G401 (cell line): ENCODE measurements at places on chromosomes 16 and 17. TPM values are rescaled to one million over a fixed set of nuclear protein-coding genes. Genes with fewer than 3 reads are reported as not detected.

GRCh38 chr17:49573510-49574322 lies 2.0 kb upstream of the NXPH3 start:
- DNase-seq, result peak; percentile 57

Gene PROCA1
- total RNA-seq, result 2.4 and 17.2 TPM in 2 replicates

Gene SEZ6
- not detected in 2 replicates for total RNA-seq

Gene OR1G1
- total RNA-seq, result not detected in 2 replicates

DNA sequence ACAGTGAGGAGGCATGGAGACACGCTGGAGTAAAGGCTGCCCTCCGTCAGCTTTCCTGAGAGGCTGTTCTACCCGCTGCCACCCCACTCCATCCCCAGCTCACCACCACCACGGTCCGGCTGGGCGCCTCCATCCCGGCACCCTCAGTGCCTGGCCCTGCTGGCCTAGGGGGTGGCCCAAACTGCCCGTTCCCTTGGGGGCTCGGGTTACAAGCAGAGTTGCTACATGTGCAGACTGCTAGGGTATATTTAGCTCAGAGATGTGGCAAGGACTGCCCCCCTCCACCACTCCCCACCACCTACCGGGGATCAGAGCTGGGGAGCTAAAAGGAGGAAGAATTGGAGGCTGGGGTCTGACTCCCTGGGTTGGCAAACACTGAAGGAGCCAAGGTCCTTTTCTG lies 4.1 kb downstream of the CACNB1 start:
- no peak for DNase-seq

Gene CACNG3
- total RNA-seq, result not detected in 2 replicates

GRCh38 chr17:72011561-72011960 lies 109.3 kb upstream of the SOX9 start:
- DNase-seq, result no peak

DNA sequence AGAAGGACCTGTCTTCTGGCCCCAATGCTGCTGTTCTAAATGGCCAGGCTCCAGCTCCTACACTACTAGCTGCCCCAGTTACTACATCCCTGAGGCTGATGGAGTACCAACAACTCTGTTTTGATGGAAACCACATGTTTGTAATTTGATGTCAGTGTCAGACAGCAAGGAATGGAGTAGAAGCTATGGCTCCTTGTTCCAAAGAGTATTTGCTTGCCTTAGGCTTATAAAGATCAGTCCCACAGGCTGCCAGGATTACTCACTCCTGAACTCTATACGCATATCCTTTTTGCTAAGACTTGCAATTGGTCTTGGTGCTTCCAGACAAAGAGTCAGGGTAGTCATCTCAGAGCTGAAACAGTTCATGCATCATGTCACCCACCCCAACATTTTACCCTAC lies 139.6 kb downstream of the HS3ST3A1 start:
- no peak for DNase-seq

GRCh38 chr16:88881007-88881615 lies 14.7 kb upstream of the PABPN1L start:
- DNase-seq, result no peak

DNA sequence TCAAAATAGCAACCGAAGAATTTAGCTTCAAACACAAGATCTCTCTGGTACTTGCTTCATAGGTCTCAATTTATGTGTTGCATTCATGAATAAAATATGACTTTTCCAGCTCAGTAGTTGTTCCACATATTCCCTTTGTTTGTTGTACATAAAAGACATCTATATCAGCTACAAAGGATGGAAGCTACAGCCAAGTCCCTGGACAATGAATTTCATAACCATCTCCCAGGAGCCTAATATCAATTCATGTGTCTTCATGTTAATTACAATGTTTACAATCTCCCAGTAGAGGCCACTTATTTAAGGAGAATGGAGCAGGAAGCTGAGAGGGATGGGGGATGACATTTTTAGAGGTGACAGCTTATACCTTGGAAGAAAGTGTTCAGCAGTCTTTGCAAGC lies 3.3 kb downstream of the CLEC3A start:
- no peak for DNase-seq

Gene CORO1A
- 35.9 and 41.8 TPM in 2 replicates for total RNA-seq

GRCh38 chr16:83705856-83706255 lies 101.9 kb upstream of the HSBP1 start:
- no peak for DNase-seq

- no peak for DNase-seq
Observed at GRCh38 chr16:78271981-78272380, 172.5 kb downstream of the WWOX start.

DNA sequence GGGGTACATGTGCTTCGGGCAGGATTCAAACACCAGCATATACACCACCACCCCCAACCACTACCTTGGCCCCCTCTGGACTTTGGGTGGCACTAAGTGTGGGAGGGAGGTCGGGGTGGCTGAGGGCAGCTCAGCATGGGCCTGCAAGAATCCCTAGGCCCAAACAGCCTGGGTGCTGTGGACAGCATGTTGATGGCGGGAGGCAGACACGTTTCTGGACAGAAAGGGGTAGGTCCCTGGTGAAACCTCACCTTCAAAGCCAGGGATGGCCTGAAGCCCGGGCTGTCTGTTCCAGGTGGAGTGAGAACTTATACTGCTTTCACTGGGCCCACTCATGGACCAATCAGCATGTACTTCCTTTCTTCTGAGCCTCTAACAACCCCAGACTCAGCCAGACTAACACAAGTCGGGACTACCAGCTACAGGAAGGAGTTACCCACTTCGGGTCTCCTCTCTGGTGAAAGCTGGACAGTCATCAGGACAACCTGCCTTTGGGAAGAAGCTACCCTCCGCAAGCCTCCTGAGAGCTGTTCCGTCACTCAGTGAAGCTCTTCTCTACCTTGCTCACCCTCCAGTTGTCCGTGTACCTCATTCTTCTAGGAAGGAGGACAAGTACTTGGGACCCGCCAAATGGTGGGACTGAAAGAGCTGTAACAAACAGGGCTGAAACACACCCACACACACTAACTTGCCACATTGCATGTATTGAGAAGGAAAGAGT lies 203.0 kb downstream of the CPPED1 start:
- no peak for DNase-seq

Gene CARD14
- 0.44 TPM in 1 of 2 replicates, not detected in the other for total RNA-seq

Gene ERN2
- total RNA-seq, result 0.37 and 3.3 TPM in 2 replicates

GRCh38 chr17:27526604-27527002 lies 70.4 kb downstream of the KSR1 start:
- DNase-seq, result no peak

GRCh38 chr17:9116311-9116835 lies 95.1 kb downstream of the NTN1 start:
- DNase-seq, result no peak

GRCh38 chr17:21095735-21096134 lies 31.0 kb upstream of the DHRS7B start:
- no peak for DNase-seq

DNA sequence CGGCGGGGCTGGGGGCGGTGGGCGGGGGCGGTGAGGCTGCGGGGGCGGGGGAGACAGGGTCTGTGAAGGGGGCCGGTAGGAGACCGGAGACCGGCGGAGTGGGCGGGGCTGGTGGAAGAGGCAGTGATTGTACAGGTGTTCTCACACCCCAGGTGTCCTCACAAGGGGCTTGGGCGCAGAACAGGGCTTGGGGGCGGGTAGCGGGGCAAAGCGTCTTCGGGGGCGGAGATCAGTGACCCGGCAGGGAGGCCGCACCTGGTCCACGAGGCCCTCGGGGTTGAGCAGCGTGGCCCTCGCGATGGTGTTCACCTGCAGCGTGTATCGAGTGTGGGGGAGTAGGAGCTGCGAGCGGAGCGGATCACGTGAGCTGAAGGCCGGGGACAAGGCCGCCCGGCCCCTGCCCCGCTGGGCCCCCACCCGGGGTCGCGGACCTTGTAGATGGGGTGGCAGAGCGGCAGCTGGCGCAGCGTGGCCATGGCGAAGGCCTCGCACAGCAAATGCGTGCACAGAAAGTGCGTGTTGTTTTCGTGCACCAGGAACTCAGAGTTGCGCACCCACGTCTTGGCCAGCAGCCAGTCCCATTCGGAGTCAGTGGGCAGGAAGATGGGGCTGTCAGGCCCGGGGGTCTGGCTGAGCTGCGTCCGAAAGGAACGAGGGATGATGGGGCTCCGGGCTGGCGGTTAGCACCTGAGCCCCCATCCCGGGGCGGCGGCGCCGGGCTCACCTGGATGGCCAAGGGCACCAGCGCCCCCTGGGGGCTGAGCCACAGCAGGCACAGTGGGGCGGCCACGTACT lies 8.5 kb downstream of the ALOXE3 start:
- peak; percentile 56 for DNase-seq

- no peak for DNase-seq
Observed at GRCh38 chr17:79892457-79893241, 53.4 kb upstream of the CBX4 start.

DNA sequence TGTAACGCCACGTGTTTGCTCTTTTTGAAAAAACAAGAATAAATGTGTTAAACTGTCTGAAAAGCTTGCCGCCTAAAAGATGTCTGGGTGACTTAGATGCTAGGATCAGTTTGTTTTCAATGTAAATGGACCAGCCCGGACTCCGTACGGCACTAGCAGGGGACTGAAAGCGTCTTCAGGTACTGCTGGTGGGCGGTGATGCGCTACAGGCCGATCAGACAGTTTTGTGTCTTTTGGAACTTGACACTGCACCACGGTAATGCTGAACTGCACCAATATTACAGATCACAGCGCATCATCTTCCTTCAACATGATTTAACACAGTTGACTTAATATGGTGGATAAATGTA lies 727 bp upstream of the MBTPS1 start:
- DNase-seq, result peak; percentile 65
